ENCODE measurements at places on chromosomes 5 and 9.

- DNase-seq = no peak
Measured at GRCh38 chr5:112010475-112010874, 253.5 kb upstream of the NREP start.

- no peak for DNase-seq
Measured at GRCh38 chr9:90167914-90168313, 474.7 kb downstream of the DIRAS2 start.

DNA sequence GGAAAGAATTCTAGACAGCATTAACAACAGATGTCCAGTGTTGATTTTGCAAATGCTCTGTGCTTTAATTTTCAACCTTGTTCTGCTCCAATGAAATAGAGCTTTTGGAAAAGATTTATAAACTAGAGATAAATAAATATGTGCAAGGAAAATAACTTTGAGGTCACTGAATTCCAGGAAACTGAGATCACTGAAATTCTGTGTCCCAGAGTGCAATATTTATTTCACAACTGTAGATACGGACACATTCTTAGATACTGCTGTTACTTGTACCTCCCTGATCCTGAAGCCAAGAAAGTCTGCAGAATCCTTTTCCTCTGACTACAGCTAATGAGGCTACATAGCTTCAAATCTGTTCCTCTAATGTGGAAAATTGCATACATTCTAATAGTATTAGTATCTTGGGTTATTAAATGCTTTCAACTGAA lies 222.9 kb downstream of the DOCK8 start:
- DNase-seq = no peak

DNA sequence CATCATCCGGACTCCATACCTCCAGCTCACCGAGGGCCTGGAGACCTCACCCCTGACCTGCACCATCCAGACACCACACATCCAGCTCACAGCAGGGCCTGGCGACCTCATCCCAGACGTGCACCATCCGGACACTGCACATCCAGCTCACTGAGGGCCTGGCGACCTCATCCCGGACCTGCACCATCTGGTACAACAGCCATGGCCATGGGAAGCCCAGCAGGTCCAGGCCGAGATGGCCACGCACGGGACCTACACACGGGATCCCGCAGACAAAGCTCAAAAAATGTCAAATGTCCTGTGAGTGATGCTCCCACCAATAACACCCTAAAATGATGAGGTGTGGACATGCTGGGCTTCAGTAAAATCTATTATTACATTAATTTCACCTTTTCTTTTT lies 9.7 kb downstream of the TERT start:
- no peak for DNase-seq

- DNase-seq = no peak
Measured at GRCh38 chr9:136373300-136374182, at the start of gene CARD9. Gene CARD9, minus strand, starts transcription at chr9:136373669. Its CDS starts 1,591 bp downstream, at chr9:136372078.

GRCh38 chr5:141632650-141633049 lies 4.0 kb downstream of the HDAC3 start:
- DNase-seq = no peak

GRCh38 chr5:9562141-9562540 lies 16.3 kb upstream of the SEMA5A start:
- DNase-seq = no peak

DNA sequence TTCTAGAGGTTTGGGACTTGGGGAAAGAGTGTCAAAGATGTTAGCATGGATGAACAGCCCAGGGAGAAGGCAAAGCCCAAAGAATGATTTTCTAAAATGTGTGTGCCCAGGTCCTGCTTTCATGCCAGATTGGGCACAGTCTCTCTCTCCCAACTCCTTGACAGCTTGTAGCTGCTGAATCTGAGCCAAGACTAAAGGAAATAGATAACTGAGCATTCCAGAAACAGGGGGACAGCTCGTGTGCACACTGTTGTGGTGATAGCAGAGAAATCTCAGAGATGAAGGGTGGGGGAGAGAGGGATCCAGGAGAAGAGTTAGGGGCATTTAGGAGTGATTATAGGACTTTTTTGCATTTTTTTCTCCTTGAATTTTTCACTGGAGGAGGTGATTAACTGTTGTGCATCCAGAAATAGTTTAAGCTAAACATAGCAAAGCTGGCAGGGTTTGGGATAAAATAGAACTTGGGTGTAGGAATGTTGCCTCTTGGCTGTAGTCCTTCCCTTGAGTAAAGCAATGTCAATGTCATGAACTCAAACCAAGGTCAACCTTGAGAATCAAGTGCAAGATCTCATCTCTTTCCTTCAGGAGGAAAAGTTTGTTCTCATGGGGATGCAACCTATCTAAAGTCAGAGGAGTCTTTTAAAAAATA lies 245.9 kb downstream of the SH3GL2 start:
- no peak for DNase-seq

DNA sequence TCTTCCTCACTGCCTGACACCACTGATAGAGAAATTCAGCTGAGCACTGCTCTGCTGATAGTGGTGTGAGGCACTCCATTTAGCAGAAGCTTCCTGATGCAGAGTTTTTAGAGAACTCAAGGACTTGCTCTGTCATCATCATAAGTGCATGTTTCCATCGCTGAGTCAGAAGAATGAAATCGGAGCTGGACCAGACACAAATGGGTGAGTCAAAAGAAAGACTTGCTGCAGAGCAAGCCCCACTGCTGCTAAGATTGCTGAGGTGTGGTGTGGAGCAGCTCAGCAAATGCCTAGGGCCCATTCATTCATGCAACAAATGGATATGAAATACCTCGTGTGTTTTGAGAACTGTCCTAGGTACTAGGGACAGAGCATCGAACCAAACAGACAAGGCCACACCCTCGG lies 410.2 kb upstream of the SLC30A5 start:
- DNase-seq = no peak

- DNase-seq = peak; percentile 31
Measured at GRCh38 chr5:141514330-141515133, 25.7 kb downstream of the PCDHGC5 start.

DNA sequence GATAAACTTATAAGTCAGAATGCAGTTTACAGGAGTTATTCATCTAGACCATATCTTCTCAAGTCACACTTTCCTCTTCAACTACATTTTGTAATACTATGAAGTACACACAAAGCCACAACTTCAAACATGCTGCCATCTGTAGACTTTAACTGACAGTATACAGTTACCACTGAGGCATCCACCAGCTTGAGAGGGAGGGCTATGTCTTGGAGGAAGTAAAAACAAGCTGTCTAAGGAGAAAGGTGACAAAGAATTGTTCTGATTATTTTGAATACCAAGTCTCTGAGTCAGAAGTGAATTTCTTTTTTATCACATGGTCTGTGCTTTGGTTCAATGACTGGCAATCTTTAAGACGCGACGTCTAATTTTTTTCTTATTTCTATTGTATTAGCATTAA lies 97.6 kb upstream of the CDH10 start:
- DNase-seq = no peak

- DNase-seq = no peak
Measured at GRCh38 chr5:122951658-122952057, 84.9 kb downstream of the PPIC start.

GRCh38 chr5:154242964-154243376 lies 52.4 kb downstream of the GALNT10 start:
- no peak for DNase-seq
